ENCODE measurements at places on chromosomes 2 and 18.

DNA sequence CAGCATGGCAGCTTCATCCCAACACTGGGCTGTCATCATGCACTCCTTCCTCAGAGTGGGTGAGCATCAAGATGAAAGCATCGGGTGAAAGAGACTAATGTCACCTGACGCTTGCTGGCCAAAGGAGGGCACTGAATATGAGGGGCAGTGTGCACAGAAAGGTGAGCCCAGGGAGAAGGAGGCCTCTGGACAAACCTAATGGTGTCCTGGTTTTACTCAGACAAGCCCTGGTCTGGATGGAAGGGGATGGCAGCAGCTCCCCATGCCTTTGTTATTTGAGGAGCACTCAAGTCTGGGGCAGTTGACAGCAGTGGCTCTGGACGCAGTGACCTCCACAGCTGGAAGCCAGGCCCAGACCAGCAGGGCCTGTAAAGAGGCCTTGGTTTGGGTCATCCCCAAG is 209.7 kb downstream of the SMAD2 start:
- no peak for DNase-seq

GRCh38 chr18:34773378-34773777 is 63.3 kb downstream of the DTNA start:
- no peak for DNase-seq

GRCh38 chr2:170073288-170073687 is 104.7 kb upstream of the MYO3B start:
- no peak for DNase-seq

DNA sequence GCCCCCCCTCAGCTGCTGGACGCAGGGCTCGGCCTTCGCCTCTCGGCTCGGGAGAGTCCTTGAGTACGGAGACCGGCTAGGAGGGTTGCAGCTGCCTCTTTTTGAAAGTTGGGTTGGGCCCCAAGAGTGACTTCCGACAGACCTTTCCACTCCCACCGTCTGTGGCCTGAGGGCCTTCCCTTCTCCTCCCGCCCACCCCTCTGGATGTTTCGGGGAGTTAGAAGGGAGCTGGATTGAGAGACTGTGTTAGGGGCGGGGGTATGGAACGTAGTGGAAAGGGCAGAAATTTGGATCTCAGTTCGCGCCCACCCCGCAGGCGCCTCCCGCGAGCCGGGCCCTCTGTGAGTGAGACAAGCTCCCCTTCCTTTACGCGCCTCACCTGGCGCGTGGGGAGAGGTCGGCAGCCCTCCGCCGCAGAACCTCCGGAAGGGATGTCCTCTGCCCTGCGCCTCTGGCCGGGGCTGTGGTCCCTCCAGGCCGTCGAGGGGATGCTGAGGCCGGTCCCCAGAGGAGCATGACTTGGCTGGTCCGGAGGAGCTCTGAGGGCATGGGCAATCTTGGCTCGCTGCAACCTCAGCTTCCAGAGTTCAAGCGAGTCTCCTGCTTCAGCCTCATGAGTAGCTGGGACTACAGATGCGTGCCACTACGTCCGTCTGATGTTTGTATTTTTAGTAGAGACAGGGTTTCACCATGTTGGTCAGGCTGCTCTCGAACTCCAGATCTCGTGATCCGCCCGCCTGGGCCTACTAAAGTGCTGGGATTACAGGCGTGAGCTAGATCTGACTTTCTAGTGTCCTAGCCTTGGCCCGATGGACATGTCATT is 15.9 kb downstream of the C2orf74 start:
- peak; percentile 32 for DNase-seq

GRCh38 chr18:79738581-79739439 is 58.9 kb upstream of the KCNG2 start:
- no peak for DNase-seq

- DNase-seq = no peak
Measured at GRCh38 chr18:58578835-58579560, 49.9 kb downstream of the ALPK2 start.

DNA sequence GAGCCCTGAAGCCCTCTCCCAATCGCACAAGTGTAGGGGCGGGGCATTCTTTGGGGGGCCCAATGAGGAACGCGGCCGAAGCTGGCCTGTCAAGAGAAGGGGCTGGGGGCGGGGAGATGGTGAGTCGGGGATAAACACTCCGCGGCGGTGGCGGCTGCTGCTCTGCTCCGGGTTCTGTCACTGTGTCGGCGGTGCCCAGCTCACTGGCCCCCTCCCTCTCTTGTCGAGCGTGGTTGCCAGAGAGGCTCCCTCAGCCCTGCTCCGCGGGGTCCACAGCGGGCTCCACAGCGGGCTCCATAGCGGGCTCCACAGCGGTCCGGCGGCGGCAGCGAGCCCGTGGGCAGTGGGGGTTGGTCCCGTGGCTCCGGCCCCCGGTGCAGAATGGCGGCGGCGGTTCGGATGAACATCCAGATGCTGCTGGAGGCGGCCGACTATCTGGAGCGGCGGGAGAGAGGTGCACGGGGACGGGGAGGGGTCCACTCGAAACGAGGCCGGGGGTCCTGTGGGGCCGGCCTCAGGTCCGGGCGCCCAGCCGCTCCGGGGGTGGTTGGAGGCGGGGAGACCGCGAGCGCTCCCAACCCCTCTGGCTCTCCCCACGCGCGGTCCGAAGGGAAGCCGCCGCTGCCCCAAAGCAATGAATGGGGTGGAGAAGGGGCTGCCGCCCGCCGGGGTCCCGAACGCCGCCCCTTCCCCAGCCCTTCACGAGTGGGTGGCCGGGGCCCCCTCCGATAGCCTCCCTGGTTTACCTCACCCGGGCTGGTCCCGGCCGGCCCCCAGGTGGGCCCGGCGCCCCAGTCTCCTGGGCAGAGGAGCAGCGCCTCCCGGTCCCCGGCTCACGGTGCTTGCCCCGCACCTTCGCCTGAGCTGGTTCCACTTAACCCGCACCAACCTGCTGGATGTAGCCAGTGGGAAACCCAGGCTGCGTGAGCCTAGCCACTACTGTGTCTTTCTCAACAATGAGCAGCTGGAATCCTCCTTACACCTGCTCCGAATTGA is at the start of gene MXD1:
MXD1 (plus strand) TSS at position 160 of the 996 bp plus-strand sequence; CDS start at position 382, 222 bp downstream.
- peak; percentile 54 for DNase-seq

GRCh38 chr2:141226560-141226959 is 904.3 kb downstream of the LRP1B start:
- no peak for DNase-seq

DNA sequence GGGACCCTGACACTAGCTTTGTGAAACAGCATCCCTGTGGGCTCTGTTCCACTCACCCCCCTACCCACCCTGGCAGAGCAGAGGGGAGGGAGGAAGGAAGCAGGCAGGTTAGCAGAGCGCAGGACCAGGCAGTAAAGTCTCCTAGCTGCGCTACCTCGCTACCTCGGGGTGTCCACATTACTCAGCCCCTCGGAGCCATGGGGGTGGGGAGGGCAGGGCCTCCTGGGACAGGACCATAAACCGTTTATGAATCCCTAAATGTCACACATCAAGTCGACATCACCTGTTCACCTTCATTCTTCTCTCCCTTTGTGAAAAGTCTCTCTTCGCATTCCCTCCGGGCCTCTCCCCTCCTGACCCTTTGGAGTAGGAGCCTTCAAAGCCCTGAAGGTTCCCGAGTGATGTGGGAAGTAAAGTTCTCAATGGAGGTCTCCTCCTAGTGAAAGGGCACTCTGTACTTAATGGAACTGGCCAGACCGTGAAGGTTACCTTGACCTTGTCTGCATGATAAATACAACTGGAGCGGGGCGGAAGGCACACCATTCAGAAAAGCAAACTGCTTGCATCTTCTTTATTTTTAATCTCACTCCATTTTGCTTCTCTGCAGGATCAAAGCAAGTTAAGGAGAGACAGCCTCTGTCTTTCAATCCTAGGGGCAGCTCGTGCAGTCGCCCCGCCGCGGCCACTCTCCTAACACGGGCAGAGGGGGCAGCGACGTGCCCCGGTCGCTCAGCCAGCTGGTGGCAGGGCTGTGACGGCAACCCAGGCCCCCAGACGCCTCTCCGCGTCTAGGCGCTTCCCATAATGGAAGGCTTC is 23.7 kb upstream of the SMAD7 start:
- DNase-seq = no peak

Measured in CD4-positive, alpha-beta T cell (primary cell).